ENCODE measurements at places on chromosomes 7 and 10.

- DNase-seq = peak; percentile 59
These were observed 7.6 kb upstream of the ORAI2 start for GRCh38 chr7:102425639-102426267.

DNA sequence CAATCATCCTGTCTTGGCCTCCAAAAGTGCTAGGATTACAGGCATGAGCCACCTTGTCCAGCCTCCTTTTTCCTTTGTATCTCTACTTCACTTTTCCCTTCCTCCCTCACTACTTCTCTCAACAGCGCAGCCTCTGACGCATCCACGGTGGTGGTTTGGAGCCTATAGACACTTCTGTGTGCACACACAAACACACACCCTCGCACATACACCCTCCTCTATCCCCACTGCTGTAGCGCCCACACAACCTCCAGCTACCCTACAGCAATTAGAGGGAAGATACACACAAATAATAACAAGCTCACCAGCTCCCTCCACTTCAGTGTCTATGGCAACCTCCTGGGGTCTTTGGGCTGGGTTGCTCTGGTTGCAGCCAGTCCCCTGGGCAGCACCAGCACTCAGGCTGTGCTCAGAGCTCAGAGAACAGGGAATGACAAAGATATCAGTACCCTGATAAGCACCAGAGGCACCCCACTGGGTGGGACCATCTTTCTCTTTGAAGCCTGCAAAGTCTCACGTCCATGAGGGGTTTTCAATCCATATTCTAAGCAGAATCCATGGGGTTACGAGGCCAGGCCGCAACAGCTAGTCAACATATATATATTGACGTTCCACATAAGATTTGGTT lies 3.3 kb upstream of the CAMK2G start:
- DNase-seq = peak; percentile 71

GRCh38 chr7:149856583-149856982 lies 17.2 kb upstream of the ATP6V0E2 start:
- no peak for DNase-seq

DNA sequence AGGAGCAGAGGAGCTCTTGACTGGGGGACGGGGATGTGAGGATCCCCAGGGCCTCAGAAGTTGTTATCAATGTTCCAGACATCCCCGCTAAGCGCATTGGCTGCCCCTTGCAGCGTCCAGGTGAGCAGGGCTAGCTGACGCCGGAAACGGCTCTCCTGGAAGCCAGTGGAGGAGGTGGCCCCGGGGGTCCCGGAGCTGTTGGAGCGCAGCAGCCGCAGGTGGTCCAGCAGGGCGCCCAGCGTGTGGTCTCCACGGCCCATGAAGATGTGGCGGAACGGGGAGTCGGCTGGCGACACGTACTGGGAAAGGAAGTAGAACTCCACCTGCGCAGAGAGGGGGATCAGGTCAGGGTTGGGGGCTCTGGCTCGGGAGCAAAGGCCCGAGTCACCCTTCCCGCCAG lies 8.5 kb downstream of the MOSPD3 start:
- DNase-seq = no peak

DNA sequence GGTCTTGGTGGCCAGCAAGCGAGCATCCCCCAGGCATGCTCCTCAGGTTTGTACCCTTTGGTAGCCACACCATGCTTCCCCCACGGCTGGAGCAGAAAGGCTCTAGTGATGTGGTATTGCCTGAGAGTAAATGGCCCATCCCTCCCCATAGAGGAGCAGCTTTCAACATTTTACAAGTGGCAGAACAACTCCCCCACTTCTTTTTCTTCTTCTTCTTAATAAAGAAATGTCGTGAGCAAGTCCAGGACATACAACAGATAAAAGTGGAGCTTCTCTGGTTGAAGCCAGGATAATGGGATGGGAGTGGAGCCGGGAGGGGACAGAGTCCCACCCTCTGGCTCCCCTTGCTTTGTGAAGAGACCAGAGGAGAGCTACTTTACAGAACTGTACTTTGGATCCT lies 131.5 kb downstream of the ANLN start:
- no peak for DNase-seq

DNA sequence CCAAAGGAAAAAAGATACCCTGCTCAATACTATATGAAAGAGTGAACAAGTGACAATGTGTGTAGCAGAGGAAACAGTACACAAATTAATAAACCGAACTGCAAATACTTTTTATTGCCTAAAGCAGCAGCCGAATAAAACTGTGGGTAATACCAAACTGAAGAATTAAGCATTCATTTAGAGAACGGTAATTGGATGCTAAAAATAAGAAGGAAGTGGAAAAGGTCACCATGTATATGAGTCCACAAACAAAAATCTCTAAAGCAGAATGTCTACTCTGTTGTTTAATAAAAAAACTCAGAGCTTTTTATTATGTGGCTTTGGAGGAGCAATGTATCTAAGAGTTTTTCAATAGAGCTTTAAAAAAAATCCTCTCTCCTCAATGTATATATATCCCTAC lies 87.9 kb downstream of the ETV1 start:
- no peak for DNase-seq

DNA sequence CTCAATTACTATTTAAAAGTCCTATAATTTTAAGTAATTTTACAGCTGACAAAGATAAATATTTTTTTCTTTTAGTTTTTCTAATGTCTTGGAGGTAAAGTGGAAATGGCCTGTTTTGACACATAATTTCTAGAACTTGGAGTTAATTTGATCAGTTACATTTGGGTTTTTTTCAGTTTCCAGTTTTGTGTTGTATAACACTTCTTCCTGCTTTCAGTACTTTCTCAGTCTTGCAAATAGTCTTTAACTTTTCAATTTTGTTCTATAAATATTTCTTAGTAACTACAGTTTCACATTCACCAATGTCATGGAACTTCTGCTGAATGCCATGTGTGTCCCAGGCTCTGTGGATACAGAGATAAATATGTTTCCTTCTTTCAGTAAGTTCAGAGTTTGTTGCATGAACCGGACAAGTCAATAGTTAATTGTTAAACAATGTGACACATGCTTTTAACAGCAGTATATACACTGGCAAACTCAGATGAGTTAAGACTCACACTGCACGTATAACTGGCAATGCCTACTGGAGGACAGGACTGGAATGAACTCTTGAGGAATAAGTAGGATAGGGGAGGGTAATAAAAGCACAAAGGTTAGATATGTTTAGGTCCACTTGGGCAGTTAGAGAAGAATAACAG lies 4.6 kb downstream of the SHOC2 start:
- no peak for DNase-seq

GRCh38 chr10:68756766-68757165 lies 35.7 kb downstream of the CCAR1 start:
- no peak for DNase-seq

DNA sequence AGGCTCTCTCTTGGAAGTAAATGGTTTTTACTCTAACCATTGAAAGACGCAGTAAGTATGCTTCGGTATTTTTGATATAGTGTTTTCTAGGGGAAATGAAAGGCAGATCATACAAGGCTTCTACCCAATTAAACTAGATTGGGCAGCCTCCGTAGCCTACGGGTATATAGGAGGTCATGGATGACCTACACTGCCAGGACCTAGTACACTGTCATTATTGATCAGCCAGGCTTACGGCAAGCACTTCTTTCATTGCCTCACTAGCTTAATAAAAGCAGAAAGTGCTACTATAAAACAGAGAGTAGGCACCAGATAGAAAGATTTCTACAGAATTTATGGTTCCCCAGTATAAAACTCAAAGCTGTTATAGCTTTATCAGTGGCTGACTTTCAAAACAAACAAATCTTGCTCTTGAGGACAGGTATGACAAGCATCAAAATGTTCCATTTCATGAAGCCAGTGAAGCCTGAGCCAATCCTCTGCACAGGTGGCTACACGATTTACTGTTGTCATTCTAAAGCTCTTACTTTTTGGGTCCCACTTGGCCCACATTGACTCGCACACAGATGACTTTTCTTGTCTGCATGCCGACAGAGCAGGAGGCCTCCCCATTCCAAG lies 358.1 kb downstream of the THSD7A start:
- DNase-seq = no peak

DNA sequence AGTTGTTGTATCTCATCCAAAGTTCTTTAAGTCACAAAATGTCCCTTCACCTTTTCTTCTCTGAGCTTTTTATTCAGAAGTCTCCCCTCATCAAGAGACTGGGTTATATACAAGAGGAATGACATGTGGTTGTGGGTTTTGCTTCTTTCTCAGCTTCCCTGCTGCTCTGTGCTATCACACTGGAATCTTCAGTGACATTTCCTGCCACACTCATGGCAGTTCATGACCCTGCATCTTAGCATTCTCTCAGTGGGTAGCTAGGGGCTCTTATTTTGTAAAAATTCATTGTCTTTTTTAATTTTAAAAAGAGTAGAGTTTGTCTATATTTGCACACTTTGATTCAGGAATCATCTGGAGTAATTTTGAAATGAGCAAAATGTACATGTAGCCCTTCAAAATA lies 236.9 kb upstream of the TMEM229A start:
- DNase-seq = no peak

GRCh38 chr7:28442540-28443420 lies 30.5 kb downstream of the CREB5 start:
- no peak for DNase-seq

DNA sequence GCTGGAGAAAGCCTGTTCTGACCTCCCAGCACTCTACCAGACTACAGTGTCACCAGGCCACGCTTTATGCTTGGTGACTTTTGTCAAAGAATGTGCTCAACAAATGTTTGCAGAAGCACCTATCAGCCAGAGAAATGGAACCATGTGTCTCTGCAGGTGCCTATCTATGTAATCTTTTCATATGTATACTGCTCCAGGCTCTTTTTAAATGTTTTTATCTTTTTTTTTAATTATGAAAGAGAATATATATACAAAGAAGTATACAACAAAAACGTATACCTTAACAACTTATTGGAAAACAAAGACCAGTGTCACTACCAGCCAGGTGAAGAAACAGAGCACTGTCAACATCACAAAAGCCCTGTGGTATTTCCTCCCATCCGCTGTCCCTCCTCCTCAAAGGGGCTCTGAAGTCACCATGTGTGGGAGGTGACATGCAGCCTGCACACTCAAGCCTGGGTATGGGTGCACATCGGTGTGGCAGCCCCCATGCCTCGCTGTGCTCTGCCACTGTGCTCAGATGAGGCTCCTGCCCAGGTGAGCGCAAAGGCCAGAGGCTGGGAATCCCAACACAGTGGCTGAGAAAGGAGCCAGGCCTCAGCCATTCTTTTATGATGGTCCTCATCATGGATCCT lies 120.6 kb downstream of the CLEC2L start:
- DNase-seq = no peak
